Stimulated activated CD4-positive, alpha-beta T cell treated with anti-CD3 and anti-CD28 coated beads, Interleukin-12 subunit alpha, Interleukin-12 subunit beta, amount 100 ng/mL, for 4 hours (primary cell): ENCODE measurements at places on chromosomes 13 and 19.

GRCh38 chr13:105897575-105897974, 637.9 kb downstream of the EFNB2 start:
- no peak for DNase-seq

DNA sequence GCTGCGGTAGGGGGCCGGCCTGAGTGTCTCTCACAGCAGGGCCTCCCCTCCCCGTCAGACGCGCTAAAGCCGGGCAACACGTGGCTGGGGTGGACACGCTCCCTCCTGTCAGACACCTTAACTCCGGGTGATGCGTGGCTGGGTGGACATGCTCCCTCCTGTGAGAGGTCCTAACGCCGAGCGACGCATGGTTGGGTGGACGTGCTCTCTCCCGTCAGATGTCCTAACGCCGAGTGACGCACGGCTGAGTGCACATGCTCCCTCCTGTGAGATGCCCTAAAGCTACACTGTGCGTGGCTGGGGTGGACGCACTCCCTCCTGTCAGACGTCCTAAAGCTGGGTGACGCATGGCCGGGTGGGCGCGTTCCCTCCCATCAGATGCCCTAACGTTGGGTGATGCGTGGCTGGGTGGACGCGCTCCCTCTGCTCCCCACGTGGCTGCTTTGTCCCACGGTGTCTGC, 126.1 kb upstream of the MCF2L start:
- no peak for DNase-seq

- no peak for DNase-seq
Measured at GRCh38 chr19:42207767-42208271, 9.7 kb downstream of the DEDD2 start.

GRCh38 chr13:20118268-20119140, 42.3 kb downstream of the GJA3 start:
- peak; percentile 36 for DNase-seq

DNA sequence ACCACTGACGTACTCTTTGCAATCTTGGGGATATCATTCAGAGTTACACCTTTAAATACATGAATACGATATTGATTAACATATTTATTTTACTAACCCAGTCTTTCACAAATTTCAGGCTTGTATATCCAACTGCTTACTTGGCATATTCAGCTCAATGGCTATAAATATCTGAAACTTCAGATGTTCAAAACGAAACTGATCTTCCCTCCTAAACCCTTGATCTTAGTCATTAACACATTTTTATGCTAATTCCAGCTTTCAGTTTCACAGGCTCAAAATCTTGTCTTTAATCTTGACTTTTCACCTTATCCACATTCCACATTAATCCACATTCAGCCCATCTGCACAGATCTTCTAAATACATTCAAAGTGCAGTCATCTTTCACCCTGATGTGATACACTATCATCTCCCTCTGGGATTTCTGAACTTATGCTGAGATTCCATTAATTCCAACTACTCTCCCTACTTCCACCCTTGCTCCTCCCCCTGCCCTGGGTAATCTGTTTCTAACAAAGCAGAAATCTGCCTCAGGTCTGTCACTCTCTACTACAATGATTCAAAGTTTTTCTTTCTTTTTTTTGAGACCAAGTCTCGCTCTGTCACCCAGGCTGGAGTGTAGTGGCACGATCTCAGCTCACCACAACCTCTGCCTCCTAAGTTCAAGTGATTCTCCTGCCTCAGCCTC, 387.2 kb downstream of the GPC5 start:
- DNase-seq: no peak

DNA sequence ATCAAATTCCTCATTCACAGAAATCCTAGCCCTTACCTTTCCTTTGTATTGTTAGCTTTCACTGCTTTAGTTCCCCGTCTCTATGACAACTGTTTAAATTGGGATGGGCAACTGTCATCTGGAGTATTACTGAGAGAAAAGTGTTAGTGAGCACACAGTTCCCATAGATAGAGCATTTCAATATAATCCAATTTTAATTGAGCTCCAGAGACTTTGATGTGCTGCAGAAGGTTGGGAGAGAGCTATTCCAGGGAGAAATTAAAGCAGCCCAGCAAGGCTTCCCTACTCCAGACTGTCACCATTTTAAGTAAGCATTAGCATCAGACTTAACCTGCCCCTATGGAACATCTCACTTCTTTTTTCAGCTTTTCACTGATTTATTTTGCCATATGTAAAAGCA, 55.0 kb upstream of the MAB21L1 start:
- DNase-seq: no peak

- no peak for DNase-seq
Measured at GRCh38 chr13:62512194-62513141, 1096.8 kb upstream of the PCDH20 start.

DNA sequence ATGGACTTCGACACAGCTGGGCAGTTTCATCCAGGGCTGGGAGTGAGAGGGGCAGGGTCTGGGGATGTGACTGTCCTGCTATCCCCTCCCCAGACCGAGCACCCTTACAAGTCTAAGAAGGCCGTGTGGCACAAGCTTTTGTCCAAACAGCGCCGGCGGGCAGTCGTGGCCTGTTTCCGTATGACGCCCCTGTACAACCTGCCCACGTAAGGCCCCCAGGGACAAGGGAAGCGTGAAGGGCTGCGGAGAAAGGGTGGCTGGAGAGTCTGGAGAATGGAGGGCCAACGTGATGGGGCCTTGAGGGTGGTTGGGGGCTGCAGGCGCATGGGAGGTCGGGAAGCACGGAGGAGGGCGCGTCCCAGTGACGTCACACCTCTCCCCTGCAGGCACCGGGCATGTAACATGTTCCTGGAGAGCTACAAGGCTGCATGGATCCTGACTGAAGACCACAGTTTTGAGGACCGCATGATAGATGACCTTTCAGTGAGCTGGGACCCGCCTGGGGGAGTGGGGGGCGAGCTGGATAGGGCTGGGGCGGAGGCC, 89.5 kb downstream of the MAP4K1 start:
- DNase-seq: no peak

DNA sequence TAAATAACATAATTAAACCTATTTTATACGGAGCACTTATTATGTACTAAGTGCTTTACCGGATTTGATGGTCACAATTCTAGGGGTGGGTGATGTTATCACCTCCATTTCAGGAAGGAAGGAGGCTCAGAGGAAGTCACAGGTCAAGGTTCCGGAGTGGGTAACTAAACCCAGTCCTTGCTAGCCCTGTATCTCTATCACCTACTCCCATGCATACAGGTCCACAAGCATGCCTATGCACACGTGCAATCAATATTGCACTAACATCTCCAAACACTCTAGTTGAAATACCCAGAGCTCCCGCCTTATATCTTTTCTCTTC, 17.8 kb upstream of the FOSB start:
- no peak for DNase-seq

- peak; percentile 46 for DNase-seq
Measured at GRCh38 chr13:114124921-114125320, 7.5 kb downstream of the RASA3 start.

- DNase-seq: no peak
Measured at GRCh38 chr13:106104281-106104901, 431.1 kb downstream of the EFNB2 start.

DNA sequence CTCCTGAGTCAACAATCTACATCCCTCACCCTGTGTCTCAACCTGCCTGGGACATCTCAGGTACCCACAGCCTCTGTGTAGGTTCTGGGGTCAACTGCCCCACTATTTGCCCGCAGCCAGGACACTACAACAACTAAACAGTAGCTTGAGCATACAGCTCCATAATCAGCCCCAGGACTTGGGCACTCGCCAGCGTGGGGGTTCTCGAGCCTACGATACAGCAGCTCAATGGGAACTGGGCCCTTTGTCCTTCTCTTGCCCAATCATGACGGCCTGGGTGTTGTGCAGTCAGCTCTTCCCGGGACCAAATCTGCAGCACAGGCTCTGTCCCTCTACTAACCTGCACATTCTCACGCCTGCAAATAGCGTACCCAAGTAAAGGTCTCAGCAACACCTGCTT, 1.3 kb downstream of the ZNF180 start:
- no peak for DNase-seq

DNA sequence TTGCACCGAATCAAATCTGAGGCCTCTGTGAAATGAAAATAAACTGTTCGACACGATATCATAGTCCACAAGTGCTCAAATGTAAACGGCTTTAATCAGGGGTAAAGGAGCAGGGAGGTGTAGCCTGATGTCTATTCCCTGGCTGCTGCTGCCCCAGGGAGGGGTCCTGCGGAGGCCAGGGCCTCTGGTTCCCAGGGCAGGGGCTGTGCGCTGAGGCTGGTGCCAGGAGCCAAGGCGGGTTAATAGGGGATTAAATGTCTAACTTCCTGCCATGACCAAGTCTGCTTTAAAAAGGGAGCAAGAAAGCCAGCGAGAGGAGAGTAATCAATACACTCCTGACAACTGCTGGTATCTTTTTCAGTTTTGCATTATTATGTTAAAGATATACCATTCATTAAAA, 59.4 kb downstream of the ZNF536 start:
- DNase-seq: no peak

DNA sequence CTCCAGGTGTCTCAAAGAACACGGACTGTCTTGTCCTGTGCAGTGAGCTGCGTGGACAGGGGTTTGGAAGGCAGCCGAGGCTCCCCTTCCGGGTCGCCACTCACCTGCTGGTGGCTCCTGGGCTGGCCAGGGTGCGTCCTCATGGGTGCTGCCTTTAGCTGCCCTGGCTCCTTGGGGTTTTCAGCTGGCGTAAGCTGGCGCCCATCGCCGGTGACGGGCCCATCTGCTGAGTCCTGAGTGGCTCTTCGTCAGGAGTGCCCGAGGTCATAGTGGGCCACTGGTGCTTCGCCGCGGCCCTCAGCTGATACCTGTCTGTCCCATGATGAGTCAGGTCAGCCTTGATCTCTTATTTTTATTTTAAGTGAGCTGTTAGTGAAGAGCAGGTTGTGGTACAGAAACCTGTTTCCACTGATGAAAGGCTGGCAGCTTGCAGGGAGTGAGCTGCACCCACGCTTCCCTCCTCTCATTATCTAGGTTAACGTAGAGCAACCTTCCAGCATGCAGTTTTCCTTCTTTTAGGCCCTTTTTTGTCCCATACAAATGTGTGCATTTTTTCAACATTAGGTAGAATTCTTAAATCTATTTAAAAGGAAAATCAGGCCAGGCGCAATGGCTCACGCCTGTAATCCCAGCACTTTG, 18.4 kb downstream of the EPN1 start:
- DNase-seq: no peak
